ENCODE measurements at places on chromosomes 16 and 17.

DNA sequence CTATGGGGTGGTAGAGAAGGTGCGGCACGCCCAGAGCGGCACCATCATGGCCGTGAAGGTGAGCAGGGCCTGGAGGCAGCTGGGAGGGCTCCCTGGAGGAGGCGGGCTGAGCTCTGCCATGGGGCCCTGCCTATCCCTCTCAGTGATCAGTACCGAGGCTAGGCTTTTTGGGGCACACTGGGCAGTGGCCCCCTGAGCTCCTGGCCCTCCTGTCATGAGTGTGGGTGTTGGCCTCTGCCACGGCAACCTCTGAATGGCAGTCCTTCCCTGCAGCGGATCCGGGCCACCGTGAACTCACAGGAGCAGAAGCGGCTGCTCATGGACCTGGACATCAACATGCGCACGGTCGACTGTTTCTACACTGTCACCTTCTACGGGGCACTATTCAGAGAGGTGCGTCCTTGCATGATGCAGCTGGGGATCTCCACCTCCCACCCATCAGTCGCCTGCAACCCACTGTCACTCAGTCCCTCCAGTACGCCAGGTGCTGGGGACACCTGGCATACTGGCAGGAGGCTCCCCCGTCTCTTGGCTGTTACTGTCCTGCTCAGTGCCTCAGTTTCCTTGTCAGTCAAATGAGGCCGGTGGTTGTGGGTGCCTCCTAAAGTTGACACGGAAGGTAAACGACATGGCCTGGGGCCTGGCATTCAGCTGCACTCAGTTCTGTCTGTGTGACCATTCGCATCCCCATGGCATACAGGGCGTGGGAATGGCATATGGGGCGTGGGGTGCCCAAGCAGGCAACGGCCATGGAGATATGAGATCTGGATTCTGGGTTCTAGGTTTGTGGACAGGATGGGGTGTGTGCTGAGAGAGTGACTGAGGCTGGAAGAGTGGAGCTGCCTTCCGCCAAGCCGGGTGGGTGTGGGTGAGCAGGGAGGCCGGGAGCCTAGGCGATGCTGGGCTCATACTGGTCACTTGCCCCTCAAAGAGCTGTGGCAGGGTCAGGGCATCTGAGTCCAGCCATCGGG is 16.4 kb downstream of the MAP2K3 start:
- DNase-seq: no peak

DNA sequence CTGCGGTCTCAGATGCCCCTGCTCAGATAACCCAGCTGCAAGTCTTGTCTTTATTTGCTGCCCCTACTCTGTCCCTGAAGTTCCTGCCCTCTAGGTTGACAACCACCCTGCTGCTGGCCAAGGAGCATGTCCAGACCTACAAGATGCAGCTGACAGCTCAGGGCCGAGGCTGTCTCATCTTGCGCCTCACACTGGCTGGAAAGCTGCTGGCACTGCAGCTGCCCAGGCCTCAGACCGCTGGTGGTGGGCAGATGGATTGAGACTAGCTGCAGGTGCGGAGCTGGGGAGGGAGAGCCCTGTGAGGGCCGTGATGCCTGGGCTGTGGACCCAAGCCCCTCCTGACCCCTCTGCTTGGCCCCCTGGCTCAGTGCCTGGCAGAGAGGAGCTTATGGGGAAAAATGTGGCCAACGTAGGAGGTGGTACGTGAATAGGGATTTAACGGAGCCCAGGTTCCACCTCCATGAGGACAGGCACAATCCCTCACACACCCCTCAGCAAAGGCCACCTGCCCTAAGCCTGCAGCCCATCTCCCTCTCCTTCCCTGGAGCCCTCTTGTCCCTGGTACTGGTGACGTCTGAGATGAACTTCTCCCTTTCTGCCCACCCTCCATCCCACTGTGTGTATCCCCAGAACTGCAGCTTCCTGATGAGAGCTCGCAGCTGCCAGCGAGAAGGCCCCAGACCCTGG is 8.3 kb upstream of the GALK1 start:
- no peak for DNase-seq

DNA sequence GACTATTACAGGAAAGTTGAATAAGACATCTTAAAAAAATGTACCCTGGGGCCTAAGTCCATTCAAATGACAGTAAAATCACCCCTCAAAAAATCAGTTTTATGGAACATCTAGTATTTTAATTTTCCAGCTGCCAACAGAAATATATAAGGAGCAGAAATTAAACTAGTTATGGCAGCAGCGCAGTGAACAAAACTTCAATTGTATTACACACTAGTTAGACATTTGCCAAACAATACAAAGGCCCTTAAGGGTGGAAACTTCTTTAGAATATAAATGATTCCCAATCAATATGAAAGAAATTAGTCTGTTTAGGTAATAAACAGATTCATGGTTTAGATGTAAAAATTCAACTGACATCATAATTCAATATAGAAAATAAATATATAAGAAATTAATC is 18.1 kb upstream of the RFFL start:
- DNase-seq: no peak

GRCh38 chr16:82584553-82585152 is 42.1 kb upstream of the CDH13 start:
- DNase-seq: no peak

- DNase-seq: no peak
These were observed 86.9 kb downstream of the FOXL1 start for GRCh38 chr16:86665319-86665675.

DNA sequence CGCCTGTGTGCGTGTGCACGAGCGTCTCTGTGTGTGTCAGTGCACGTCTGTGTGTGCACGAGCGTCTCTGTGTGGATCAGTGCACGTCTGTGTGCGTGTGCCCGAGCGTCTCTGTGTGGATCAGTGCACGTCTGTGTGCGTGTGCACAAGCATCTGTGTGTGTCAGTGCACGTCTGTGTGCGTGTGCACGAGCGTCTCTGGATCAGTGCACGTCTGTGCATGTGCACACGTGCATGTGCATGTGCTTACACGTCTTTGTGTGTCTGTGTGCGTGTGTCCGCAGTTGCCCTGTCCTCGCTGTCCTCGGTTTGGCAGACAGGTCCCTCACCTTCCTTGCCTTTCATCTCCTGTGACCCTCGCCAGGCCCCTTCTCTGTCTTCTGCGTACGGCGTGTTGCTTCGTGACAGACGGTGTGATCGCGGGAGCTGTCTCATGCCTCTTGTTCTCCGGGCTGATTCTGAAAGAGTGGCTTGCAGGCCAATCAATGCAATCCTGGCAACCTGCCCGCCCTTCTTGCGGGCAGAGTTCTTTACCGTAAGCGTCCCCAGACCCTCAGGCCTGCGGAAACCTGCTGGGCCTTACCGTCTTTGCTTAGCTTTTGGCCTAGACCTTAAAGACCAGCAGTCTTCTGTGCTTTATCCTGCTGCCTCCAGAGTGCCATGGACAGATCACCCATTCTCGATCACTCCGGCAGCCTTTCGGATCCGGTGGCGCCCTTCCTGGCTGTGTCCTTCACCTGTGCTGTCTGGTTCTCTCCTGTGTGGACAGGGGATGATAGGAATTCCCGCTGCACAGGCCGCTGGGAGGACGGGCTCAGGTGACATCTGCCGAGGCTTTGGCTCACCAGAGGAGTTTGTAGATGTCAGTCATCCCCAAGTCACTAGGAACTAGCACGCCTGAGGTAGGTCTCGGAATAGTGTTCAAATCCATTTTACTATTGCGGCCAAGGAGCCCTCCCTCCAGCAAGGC is 18.5 kb downstream of the MLYCD start:
- DNase-seq: no peak

DNA sequence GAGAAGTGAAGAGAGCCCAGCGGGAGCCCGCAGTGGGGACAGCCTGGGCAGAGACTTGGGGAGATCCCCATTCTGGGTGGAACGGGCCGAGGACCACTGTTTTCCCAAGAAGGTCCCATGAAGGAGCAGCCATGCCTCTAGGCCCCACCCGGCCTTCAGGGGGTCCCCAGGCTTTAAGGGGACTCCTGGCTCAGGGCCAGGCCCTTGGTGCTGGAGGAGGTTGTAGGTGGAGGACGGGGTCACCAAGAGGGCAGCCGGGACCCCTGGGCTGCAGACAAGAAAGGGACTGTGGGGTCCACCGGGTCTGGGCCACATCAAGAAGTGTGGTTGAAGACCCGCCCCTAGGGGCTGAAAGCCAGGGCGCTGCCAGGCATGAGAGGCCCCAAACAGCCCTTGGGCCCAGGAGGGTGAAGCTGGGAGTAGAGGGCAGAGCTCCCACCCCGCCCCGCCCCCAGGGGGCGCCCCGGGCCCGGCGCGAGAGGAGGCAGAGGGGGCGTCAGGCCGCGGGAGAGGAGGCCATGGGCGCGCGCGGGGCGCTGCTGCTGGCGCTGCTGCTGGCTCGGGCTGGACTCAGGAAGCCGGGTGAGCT is at the start of gene PRSS21:
Gene PRSS21 (plus strand): TSS at position 487 of the 589 bp plus-strand sequence. CDS start 32 bp downstream, at position 519.
- peak; percentile 27 for DNase-seq

DNA sequence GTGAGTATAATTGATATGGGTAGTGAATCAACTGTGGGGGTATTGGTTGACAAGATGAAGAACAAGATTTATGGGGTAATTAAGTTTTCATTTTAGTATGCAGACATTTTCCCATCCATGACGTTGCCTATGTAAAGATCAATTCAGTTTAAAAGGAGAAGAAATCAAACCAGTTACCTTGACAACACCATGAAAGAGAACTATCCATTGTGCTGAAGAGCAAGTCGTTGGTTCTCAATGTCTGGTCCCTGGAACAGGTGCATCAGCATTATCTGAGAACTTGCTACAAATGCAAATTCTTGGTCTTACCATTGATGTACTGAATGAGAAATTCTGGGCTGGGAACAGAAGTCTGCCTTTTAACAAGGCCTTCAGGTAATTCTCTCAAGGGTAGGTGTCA is 801 bp upstream of the OR4D2 start:
- DNase-seq: no peak

DNA sequence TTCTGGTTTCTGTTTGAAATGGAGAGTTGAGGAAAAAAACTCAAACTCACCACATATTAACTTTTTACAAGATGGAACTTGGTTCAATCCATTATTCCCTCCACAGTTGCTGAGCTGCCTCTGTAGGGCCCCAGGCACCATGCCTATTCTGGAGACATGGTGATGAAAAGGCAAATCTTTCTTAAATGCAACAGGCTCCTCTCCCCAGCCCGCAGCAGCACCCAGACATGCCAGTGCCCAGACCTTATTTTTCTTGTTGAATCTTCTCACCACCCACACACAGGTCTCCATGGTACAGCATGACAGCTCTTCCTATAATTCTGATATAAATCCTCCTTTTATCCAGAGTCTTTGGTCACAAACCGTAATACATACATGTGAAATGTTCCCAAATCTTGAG is 7.6 kb downstream of the CYTH1 start:
- DNase-seq: no peak

DNA sequence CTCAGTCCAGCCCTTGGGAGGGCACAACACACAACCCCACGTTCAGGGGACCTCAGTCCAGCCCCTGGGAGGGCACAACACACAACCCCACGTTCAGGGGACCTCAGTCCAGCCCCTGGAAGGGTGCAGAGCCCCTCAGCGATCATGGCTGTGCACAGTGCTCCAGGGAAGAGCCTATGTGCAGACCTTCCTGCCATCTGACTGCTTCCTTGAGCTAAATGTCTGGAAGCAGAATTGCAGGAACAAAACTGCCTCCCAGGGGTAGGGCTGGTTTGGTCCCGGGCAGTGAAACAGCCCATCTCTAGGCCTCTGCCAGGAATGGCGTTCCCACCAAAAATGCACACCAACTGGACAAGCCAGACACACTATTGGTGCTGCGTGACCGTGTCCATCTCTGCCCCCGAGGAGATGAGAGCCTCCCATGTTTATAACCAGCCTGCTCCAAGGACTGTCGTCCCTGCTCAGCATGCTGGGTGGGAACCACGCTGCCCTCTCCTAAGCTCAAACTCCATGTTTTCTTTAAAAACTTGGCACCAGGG is 44.0 kb downstream of the ZNF276 start:
- no peak for DNase-seq

DNA sequence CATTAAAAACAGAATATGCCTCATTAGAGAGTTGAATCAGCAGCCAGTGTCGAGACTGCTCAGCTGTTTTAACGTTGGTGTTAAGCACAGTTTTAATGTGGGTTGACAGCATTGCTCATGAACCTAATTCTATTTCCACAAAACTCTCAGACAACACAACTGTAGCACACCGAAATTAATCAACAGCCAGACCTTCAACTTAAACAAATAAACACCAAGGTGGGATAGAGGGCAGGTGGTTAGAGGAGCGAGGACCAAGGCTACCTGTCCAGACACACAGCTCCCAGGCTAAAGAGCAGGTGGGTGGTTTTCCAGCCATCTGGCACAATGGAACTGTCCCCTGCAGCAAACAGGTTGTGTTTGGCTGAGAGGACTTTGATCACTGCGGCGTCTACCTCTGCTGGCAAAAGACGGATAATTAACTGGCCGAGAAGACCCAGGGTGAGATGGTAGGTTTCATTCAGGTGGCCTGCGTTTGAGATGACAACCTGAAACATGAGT is 69.6 kb upstream of the ATP2A3 start:
- DNase-seq: no peak

DNA sequence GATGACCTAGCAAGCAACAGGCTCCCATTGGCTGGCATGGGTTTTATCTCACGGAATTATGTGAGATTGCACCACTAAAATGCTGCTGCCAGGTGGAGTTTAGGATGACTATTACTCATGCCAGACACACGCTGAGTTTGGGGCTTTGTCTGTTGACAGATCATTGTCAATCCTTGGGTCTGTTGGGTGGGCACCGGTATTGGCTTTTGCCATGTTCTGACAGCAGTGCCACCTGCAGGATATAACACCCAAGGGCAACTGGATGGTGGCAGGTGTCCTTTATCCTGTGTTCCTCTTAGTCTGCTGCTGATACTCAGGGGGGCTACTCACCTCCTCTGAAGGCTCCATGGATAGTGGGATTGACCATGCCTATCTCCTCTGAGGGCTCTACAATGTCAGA is 221.6 kb upstream of the DYNLRB2 start:
- no peak for DNase-seq

DNA sequence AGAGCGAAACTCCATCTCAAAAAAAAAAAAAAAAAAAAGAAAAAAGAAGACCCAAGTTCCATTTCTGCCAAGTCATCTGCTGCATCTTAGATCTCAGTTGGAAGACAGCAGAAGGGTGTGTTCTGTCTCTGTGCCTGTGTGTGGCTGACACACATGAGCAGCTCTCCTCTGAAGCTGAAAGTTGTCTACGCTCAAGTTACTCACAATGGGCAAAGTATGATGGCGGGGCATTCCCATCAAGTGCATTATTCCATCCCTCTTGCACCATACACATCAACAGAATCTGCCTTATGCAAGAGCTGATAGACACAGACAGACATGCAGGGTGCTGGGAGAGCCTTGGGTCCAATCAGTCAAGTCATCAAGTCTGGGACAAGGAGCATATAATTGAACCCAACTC is 402.2 kb downstream of the XYLT1 start:
- DNase-seq: no peak

- no peak for DNase-seq
These were observed 7.3 kb downstream of the SYCE1L start for GRCh38 chr16:77206533-77206932.

DNA sequence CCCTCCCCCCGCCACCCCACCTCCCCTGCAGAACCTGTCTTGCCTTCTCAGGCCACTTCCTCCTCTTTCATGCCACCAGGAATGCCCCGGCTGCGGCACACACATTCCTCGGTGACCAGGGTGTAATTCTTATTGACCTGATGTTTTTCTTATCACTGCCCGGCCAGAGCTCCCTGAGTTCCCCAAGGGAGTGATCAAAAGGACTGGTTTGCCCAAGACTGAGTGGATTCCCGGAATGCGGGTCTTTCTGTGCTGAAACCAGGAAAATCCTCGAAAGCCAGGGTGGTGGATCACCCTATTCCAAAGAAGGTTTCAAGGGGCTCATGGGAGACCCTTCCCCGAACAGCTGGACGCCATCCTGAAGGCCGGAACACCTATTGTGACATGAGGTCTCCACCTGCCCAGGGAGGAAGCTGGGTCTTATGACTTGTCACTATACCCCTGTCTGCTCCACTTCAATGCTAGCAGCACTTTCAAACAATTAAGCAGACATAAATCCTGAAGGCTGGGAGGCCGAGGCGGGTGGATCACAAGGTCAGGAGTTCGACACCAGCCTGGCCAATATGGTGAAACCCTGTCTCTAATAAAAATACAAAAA is 53.0 kb upstream of the RPL38 start:
- no peak for DNase-seq

Data from Kasumi-1 (cell line).